ENCODE measurements at places on chromosomes 11 and 22.

- DNase-seq = no peak
Measured at GRCh38 chr11:109039611-109040010, 374.7 kb downstream of the DDX10 start.

- no peak for DNase-seq
Measured at GRCh38 chr11:48013269-48013901, 33.0 kb downstream of the PTPRJ start.

DNA sequence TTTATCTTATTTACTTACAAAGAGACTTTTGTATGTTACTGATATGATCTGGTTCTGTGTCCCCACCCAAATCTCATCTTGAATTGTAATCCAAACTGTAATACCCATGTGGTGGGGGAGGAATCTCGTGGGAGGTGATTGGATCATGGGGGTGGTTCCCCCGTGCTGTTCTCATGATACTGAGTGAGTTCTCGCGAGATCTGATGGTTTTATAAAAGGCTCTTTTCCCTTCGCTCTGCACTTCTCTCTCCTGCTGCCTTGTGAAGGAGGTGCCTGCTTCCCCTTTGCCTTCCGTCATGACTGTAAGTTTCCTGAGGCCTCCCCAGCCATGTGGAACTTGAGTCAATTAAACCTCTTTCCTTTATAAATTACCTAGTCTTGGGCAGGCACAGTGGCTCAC is 42.4 kb upstream of the WNT7B start:
- no peak for DNase-seq

- DNase-seq = no peak
Measured at GRCh38 chr11:9718147-9718546, 54.3 kb downstream of the SWAP70 start.

DNA sequence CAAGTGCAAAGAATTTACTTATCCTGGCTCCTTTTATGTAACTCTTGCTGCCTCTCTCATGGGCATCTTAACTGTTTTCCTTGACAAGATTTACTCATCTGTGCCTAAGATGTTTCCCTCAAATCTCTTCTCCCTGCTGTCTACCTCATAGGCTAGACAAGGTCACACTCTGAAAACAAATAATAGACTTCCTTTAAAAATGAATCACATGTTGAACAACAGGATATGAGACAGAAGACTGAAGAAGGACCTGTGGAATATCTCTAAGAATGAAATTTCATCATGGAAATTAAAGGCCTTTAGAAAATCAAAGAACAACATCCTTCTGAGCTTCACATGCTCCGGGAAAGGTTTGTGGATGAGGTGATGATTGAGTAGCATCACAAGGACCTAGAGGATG is 6.0 kb upstream of the SCGB2A2 start:
- DNase-seq = no peak

DNA sequence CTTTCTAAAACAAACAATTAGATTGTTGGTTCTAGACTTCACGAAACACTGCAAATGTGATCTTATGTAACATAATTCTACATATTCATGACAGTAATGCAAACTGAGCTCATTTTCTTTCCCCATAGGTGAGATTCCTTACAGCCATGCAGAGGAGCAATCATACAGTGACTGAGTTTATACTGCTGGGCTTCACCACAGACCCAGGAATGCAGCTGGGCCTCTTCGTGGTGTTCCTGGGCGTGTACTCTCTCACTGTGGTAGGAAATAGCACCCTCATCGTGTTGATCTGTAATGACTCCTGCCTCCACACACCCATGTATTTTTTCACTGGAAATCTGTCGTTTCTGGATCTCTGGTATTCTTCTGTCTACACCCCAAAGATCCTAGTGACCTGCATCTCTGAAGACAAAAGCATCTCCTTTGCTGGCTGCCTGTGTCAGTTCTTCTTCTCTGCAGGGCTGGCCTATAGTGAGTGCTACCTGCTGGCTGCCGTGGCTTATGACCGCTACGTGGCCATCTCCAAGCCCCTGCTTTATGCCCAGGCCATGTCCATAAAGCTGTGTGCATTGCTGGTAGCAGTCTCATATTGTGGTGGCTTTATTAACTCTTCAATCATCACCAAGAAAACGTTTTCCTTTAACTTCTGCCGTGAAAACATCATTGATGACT is 1.5 kb downstream of the OR9G1 start:
- no peak for DNase-seq

GRCh38 chr11:86183694-86184093 is 60.9 kb upstream of the EED start:
- DNase-seq = no peak

GRCh38 chr22:39114112-39114511 is 17.1 kb downstream of the APOBEC3H start:
- no peak for DNase-seq

DNA sequence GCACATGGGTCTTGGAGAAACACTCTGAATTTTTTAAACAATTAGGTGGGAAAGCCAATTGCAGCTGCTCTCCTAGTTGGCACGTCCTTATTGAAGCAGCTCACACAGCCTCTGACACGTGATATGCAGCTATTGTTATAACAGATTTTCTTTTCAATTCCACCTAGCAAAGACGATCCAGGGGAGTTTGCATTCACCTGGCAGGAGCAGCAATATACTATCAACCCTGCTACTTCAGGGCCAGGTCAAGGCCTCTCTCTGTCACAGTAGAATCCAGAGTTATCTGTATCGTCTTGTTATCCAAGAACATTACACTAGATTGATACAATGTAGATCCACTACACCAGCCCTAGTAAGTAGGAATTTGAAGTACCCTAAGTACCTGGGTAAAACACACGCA is 8.3 kb downstream of the KRTAP5-11 start:
- DNase-seq = no peak

GRCh38 chr11:77069336-77069968 is 2.7 kb downstream of the CAPN5 start:
- DNase-seq = no peak

DNA sequence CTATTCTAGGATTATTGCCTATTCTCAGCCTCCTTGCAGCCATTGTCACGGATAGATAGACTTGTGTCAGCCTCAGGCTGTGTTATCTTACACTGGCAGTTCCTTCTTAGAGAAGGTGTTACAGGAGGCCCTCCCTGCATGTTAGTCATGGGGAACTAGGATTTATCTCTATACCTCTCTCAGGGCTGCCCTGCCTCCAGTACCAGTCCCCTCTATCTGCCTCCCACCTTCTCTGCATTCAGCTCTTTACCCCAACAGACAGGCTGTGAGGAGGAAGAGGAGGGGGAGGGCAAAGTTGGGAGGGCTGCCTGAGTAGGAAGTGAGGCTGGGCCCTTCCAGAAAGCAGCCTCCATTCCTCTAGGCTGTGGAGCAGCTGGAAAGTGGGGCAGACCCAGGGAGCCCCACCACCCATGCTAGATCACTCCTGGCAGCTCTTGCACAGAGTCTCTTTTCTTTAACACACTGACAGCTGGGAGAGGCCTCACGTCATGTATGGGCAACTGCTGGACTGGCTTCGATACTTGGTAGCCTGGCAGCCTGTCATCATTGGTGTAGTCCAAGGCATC is 2.9 kb upstream of the IL18BP start:
- no peak for DNase-seq

GRCh38 chr11:790721-791564 is 1.1 kb upstream of the CEND1 start:
- DNase-seq = no peak

GRCh38 chr11:2929531-2929949 is 320 bp upstream of the PHLDA2 start:
- no peak for DNase-seq

- no peak for DNase-seq
Measured at GRCh38 chr22:40345815-40346184, 500 bp upstream of the ADSL start.

DNA sequence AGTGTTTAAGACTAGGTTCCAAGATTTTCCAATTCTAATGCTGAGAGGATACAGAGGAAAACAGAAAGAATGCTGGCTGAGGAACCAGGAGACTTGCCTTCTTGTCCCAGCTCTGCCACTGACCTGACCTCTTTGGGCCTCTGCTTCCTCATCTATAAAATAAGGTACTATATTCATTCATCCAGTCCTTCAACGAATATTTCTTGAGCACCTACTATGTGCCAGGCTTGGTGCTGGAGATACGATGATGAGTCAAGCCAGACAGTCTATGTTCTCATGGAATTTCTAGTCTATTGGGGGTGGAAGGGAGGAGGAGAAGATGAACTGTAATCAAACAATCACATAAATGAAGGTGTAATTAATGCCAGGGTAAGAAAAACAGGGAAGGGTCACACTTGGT is 27.8 kb upstream of the UPB1 start:
- DNase-seq = no peak

- DNase-seq = no peak
Measured at GRCh38 chr22:22926370-22927195, 39.0 kb downstream of the IGLL5 start.

- DNase-seq = no peak
Measured at GRCh38 chr11:57513452-57513795, 2.1 kb downstream of the SLC43A1 start.

DNA sequence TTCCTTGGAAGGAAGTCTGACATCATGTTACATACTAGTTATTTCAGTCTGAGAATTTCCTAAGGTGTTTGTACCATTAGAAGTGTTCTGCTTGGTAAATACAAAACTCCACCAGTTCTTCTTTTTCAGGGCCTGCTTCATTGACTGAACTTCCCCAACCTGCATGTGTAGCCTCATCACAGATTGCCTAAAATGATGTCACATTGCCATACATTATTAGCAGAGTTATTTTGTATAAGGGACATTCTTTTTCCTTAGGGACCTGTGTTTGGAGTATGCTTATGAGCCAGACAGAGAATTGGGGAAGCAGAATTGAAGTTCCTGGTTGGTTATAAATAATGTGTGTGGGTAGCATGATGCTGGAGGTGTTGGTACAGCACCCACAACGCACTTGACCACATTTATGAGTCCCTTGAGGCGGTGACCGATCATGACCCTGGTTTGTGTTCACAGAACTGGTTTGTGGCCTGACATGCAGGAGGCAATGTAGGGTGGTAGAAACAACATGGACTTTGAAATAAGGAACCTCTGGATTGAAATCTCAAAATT is 16.4 kb upstream of the MMP7 start:
- no peak for DNase-seq

DNA sequence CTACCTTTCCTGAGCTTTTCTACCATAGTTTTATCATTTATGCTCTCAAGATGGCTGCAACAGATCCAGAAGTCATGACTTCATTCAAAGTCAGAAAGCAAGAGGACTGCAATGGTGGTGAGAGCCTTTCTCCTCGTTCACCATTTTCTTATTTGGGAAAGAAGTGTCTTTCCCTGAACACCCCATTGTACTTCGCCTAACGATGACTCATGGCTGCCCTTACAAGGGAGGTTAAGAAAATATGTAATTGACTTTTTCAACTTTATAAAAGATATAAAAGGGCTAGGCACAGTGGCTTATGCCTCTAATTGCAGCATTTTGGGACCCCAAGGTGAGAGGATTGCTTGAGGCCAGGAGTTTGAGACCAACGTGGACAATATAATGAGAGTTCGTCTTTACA is 541.7 kb downstream of the METTL15 start:
- no peak for DNase-seq

GRCh38 chr11:92707665-92708064 is 261.8 kb upstream of the MTNR1B start:
- no peak for DNase-seq

- no peak for DNase-seq
Measured at GRCh38 chr22:48138855-48139254, 1376.4 kb downstream of the TBC1D22A start.

DNA sequence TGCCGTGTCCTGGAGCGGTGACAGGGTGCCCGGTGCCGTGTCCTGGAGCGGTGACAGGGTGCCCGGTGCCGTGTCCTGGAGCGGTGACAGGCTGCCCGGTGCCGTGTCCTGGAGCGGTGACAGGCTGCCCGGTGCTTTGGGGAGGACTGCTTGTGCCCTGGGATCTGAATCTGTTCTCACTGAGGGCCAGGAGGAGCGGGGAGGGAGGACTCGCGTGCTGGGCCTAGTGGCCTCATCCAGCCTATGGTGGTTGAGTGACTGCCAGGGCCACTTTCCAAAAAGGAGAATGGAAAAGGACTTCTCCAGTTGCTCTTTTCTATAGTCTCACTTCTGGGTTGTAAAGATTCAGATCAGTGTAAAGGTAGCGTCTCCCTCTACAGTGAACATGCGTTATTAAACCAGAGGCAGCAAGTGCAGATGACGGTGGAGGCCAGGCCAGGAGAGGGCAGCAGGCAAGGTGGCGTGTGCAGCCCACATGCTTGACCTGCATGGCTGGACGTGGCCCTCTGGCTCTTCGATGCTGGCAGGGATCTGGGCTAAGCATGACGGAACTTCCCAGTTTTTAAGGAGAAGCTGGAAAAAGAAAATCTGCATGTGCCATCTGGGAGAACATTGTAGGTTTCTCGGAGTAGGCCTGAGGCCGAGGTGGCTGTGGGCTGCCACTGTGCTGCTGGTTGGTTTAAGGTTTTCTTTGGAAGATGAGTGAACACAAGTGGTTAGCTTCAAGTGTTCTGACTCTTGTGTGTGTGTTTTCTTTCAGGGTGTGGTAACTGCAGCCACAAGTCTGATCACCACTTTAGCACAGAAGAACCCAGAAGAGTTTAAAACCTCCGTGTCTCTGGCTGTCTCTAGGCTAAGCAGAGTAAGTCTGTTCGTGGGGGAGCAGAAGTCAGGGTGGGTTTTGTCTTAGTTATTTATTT is 55.0 kb downstream of the AP2A2 start:
- no peak for DNase-seq

DNA sequence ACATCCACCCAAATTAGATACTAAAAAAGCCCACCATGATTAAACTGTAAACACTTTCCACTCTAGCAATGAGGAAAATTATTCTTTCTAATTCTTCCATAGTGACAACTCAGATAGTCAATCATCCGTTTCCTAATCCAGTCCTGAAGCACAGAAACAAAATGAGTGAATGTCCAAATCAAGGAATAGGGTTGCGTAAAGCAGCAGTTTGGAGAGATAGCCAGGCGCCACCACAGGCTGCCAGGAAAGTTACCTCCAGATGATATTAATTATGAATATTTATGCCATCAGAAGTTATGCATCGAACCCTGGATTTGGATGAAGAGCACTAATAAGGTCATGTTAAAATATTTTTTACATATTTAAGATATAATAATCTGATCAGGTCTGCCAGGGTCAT is 63.2 kb downstream of the ETS1 start:
- DNase-seq = no peak

- no peak for DNase-seq
Measured at GRCh38 chr11:116527180-116527991, 245.4 kb downstream of the BUD13 start.

GRCh38 chr11:63840356-63841060 is 1.6 kb downstream of the MARK2 start:
- DNase-seq = no peak

DNA sequence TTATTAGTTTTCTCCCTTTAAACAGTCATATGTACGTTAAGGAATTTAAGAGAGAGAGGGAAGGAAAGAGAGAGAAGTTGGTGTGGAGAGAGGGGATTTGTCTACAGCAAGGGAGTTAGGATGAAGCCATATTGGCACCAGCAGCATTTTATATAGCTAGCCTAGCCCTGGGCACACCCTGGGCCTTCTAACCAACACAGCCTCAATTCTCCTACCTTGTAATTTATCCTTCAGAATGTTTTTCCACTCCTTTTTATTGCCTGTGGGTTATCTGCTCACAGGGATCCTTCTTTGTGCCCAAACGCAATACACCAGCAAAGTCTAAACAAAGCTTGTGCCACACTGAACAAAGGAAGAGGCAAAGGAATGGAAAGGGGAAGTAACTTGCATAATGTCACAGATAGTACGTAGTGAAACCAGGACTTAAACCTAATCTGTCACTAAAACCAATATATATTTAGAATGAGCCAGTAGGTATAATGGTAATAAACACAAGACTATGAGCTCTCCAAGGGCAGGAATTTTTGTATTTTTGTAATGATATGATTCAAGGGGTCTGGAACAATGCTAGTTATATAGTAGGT is 613.8 kb upstream of the TENM4 start:
- no peak for DNase-seq
